ENCODE measurements at places on chromosomes 12 and 14.

DNA sequence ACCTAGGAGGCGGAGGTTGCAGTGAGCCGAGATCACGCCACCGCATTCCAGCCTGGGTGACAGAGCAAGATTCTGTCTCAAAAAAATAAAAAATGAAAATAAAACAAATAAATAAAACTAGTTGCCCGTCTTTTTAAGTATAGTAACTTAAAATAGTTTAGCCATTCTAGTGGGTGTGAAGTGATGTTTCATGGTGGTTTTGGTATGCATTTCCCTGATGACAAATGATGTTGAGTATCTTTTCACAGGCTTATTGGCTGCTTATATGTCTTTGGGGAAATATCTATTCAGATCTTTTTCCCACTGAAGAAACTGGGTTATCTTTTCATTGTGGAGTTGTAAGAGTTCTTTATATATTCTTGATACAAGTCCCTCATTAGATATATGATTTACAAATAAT lies 102.4 kb upstream of the METAP2 start:
- no peak for DNase-seq

GRCh38 chr12:57853864-57854556 lies 7.5 kb upstream of the CTDSP2 start:
- DNase-seq, result no peak

- DNase-seq, result no peak
Observed at GRCh38 chr12:108702595-108703320, 28.6 kb downstream of the CORO1C start.

GRCh38 chr12:116969615-116970585 lies 59.1 kb downstream of the FBXW8 start:
- DNase-seq, result no peak

GRCh38 chr12:97639702-97640101 lies 177.1 kb downstream of the RMST start:
- DNase-seq, result no peak

DNA sequence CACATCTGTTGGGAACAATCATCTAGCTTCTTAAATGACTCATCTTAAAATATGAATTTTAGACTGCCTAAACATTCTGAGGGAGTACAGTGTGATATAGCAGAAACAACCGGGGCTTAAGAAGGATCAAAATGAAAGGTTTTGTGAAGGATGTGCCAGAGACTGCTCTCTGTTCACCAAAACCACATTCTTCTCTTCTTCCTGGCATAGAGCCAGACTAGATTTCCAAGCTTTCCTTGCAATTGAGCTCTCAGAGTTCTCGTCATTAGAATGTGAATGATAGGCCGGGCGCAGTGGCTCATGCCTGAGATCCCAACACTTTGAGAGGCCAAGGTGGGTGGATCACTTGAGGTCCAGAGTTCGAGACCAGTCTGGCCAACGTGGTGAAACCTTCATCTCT lies 94.5 kb downstream of the LRRIQ1 start:
- no peak for DNase-seq

- DNase-seq, result no peak
Observed at GRCh38 chr14:79475887-79476532, 735.3 kb downstream of the DIO2 start.

DNA sequence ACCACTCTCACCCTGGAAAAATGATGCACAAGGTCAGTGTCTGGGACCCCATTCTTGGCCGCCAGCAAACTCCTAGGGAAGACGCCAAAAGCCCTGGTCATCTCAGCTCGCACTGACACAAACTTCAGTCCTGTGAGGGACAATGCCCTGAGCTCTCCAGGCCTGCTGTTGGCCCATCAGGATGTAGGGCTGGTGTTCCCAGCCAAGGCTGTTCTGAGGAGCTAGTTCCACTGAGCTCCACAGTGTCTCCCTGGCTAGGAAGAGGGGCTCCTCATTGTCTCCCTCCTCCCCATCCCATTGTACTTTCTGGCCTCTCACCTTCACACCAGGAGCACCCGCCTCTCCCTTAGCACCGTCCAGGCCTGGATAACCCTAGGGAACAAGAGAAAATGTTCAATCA lies 10.8 kb downstream of the COL2A1 start:
- no peak for DNase-seq

- no peak for DNase-seq
Observed at GRCh38 chr12:129570796-129571400, 332.9 kb downstream of the TMEM132D start.

DNA sequence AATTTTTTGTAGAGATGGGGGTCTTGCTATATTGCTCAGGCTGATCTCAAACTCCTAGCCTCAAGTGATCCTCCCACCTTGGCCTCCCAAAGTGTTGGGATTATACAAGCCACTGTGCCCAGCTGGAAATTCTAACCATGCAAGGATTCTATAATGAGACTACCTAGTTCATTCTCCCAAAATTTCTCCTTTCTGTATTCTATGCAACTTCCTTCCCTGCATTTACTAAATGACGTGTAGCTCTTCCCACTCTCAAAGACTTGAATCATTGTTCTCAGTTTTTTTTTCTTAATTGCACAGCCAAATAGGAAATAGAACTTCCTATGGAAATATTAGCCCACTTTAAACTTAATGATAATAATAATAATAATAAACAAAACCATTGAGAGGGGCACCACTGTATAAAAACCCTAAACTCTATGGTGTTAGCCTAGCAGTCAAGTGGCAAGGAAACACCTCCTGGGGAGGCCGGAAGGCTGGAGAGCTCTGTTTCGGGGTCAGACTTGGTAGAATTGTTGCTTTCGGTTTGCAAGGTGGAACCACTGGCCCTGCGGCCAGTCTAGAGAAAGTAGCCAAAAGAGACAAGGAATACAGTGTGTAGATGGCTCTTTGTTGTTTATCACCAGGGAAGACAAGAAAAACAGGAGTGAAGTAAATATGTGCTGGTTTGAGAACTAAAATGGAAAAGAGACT lies 40.0 kb upstream of the TESC start:
- DNase-seq, result no peak

DNA sequence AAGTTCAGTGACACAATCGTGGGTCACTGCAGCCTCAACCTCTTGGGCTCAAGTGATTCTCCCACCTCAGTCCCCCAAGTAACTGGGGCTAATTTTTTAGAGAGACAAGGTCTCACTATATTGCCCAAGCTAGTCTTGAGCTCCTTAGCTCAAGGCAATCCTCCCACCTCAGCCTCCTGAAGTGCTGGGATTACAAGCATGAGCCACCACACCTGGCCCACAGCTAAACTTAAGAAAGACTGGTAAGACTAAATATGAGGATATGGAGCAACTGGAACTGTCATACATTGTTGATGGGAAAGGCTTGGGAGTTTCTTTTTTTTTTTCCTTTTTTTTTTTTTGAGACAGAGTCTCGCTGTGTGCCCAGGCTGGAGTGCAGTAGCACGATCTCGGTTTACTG lies 34.0 kb downstream of the VRTN start:
- no peak for DNase-seq

DNA sequence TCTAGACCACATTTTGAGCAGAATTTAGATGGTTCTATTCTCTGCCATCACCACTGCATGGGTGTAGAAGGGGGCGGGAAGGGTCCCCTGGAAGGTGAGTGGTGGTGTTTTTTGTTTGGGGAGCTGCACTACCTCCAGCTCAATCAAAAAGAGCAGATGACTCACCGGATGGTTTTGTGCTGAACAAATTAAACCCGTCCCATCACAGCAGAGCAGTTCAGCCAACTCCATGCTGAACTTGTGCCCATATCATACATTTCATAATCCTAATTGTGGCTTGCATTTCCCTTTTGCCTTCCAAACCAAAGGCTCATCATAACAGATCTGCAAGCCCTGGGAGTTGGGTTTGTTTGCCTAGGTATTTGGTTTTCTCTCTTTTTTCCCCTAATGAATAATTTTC lies 53.0 kb upstream of the RPH3A start:
- no peak for DNase-seq

DNA sequence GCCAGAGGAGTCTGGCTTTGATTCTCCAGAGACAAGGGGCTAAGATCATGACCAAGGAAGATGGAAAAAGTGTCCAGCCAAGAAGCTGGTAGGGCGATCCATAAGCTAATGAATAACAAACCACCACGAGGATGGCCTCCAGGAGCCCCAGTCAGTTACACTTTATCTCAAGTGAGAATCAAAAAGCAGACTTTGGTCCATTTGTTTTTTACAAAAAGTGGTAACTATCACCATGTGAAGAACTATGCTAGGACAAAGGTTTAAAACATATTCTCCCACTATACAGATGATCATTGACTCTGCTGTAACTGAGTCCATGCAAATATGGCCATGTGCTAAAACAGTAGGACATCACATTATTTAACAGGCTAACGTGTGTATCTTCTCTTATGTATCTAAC lies 13.9 kb downstream of the SETD3 start:
- DNase-seq, result no peak

GRCh38 chr14:20215196-20215595 lies 8.3 kb upstream of the OR11H6 start:
- no peak for DNase-seq

DNA sequence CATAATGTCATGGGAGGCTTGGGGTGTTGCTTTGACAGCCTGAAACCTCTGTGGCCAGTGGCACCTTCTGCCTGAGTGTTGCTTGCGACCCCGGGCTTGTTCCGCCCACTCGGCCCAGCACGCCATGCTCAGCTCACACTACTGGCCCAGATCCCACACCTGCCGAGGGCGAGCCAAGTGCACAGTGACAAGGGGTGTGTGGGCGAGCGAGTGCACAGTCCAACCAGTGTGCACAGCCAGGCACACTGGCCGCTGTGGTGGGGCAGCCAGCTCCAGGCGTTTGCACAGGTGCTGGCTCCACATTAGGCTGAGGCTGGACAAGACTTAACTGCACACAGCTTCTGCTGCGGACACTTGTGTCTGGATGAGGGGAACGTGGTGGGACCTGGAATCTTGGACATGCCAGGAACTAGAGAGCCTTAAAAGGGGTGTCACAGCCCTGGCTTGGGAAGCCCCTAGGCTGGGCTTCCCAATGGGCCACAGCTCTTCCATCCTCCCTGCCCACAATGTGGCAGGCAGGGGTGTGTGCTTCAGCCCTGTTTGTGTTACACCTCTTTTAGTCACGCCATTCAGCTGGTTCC lies 609.2 kb upstream of the FOXG1 start:
- no peak for DNase-seq

DNA sequence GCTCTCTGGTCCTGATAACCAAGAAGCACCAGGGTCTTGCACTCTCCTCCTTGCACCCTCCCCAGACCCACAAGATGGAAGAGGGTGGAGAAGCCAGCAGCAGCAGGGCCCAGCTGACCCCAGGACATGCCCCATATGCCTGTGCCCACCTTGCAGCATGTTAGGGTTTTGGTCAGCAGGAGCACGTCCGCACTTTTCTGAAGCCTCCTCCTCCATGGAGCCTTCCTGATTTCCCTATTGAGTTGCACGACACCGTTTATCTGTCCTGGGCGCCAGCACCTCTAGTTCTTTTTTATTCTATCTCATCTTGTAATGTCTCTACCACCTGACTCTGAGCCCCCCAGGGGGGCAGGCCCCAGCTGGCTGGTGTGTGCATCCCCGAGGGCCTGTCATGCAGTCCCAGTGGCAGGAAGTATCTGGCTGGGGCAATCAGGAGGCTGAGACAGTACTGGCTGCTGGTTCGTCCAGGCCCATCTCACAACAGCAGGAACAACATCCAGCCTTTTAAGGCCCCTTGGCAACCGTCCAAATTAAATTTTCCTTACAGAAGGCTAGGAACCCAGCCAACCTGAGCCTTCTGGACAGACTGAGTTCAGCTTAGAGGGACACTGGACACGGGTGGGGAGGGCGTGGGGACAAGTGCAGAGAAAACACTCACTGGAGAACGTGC lies 39.6 kb downstream of the CCDC85C start:
- peak; percentile 39 for DNase-seq

- no peak for DNase-seq
Observed at GRCh38 chr12:56781726-56782125, 18.6 kb downstream of the HSD17B6 start.

DNA sequence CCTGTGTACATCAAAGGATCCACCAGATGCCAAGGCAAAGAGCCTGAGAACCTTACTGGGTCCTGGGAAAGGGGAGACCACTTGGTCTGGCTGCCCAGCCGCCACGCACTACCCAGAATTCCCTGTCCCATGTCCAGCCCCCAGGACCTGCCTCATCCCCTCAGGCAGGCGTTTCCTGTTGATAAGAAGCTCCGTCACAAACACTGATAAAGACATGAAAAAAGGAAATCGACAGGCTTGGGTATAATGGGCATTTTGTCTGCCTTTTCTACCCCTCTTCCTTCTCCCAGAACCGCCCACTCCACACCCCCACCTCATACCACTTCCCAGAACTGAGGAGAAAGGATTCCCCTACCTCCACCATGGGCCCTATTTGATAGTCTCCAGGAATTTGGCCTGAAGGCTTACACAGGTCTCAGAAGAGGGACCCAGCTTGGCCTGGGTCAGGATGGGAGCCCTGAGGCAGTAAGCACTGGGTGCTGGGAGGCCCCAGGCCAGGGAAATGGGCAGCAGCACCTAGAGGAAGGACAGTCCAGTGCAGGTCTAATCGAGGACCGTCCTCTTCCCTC lies 18.8 kb downstream of the ACVRL1 start:
- DNase-seq, result no peak

DNA sequence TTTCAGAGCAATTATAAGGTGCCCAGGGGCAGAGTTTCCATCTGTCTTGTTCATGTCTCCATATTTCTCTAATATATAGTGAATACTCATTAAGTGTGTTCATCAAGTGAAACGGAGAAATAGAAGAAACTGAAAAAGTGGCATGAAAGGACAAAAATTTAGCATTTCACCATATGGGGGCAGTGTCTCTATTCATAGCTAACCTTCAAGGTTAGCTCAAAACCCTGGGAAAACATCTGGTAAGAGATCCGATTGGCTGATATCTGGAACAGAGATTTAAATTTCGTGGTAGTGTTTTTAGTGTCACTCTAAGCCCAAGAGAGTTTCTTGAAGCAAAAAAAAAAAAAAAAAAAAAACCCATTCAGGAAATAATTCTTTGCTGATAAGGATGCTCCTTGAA lies 367.5 kb downstream of the DAD1 start:
- DNase-seq, result no peak

- no peak for DNase-seq
Observed at GRCh38 chr12:12804432-12804886, 8.7 kb upstream of the DDX47 start.

GRCh38 chr14:67698179-67698578 lies 2.6 kb upstream of the RDH11 start:
- DNase-seq, result no peak

DNA sequence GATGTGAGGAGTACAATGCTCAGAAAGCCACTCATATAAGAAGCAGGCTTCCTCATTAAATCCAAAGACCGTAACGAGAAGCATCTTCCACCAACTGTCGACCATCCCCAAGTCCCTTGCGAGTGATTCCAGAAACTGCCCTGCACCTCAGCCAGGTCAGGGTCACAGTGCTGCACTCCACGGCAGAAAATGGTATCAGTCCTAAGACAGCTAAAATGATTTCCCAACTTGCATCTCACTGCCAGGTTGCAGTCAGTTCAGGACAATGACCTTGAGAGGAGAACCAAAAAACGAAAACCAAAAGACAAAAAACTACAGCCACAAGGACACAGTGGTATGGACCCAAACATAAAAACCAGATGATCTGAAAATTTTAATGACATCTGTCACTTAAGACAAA lies 20.6 kb downstream of the SBNO1 start:
- no peak for DNase-seq

GRCh38 chr14:39233680-39234326 lies at the start of gene MIA2:
Gene MIA2, plus strand, starts transcription at chr14:39233915. Its CDS starts 200 bp downstream, at chr14:39234115.
- DNase-seq, result no peak

Measured in nucleus accumbens (tissue), 56 donors.